ENCODE measurements at places on chromosomes 1 and 21.

DNA sequence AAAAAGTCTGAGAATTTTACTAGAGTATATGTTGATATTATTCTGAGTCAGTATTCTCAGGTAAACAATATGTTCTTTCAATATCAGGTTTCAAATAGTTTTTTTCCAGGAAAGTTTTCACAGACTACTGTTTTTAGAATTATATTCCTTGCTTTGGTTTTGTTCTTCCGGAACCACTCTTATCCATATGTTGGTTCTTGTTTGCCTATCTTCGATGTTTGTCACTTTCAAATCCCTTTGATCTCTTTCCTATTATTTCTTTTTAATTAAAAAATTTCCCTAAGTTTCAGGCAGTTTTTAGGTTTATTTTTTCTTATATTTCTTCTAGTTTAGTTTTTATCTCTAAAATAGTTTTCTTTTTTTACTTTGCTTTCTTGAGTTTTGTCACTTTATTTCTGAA is 20.9 kb downstream of the NOS1AP start:
- no peak for DNase-seq

DNA sequence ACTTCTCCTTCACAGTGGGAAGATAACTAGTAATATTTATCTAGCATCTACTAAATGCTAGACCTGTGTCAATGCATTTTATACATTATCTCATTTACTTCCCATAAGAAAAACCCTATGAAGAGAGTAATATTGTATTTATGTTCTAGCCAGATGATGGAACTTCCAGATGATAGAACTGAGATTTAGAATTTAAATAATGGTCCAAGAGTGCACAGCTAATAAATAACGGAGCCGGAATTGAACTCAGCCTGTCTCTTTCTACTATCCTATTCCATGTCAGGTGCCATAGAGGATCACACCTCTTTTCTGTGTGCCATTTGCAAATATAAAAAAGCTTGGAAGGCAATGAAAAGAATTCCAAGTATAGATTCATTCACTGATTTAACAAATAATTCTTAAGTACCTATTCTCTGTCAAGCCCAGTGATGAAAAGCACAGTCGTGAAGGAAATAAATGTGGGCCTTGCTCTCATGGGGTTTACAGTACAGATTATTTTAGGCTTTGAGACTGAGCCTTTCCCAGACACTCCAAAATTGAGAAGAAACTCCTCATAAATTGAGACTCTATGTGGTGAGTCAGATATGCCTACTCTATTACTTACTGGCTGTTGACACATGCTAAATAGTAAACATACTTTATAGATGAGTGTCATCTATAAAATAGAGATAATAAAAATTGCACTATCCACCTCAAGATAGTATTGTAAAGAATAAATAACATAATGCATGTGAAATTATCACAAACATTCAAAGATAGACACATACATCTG is 378.0 kb upstream of the PRMT6 start:
- DNase-seq = no peak

DNA sequence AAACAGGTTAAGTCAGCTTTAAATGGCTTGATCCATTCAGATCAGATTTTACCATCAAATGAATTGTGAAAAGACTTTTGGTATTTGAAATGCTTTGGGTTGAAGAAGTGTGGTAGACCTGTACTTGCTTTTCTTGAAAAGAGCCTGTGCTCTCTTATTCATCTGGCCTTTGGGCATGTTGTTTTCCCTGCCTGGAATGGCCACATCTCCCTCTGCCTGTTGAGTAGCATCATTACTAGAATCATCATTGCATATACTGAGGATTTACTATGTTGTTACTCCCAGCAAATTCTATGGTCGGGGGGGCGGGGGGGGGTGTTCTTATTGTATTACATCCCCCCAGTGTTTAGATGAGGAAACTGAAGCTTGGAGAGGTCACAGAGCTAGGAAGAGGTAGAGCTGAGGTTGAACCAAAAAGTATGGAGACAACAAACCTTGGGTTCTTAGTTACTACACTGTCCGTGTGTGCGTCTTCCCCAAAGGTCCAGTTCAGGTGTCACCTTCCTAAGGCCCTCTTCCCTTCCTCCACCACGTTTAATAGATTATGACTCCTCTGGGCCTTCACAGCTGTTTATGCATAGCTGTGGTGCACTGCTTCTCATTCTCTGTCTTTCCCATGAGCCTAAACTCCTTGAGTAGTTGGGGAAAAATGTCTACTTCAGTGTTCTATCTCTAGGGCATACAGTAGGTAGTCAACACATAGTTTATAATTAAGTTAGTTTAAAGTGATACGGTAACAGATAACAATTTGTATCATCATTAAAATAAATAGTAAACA is 246.4 kb upstream of the HOOK1 start:
- no peak for DNase-seq

DNA sequence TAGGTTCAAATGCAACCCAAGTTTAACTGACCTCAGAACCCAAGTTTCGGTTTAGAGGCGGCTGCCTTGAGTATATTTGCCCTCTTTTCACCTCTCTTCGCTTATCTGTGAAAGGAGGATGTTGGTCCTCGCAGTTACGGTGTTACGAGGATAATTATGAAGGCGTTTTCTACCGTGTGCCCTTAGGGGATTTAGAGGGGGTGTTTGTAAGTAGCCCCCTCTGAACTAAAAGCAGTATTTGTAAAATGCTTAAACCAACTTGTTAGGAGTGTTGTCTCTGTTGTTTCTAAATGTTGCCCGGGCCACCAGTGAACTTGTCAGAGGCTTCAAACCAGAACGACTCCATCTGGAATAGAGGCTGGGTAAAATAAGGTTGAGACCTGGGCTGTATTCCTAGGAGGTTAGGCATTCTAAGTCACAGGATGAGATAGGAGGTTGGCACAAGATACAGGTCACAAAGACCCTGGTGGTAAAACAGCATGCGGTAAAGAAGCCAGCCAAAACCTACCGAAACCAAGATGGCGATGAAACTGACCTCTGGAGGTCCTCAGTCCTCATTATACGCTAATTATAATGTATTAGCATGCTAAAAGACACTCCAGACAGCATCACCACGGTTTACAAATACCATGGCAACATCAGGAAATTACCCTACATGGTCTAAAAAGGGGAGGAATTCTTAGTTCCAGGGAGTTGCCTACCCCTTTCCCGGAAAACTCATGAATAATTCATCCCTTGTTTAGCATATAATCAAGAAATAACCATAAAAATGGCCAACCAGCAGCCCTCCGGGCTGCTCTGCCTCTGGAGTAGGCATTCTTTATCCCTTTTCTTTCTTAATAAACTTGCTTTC is 1.0 kb upstream of the PSRC1 start:
- no peak for DNase-seq

DNA sequence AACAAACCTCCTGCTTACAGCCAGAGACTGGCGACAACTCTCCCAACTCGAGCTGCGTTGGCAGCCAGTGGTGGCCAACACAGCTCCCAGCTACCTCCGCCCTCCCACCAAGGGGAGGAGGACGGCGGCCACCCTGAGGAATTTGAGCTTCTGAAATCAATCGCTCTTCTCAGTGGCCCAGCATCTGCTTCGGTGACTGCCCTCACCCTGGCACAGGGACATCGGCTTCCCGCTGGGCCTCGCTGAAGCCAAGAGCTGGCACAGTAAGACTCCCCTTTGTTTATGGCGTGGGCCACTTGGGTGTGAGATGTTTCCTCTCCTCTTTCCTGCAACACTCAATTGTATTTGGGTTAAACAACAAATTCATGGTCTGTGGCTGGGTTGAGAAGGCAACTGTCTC is 136.2 kb downstream of the ZBTB18 start:
- DNase-seq = no peak

DNA sequence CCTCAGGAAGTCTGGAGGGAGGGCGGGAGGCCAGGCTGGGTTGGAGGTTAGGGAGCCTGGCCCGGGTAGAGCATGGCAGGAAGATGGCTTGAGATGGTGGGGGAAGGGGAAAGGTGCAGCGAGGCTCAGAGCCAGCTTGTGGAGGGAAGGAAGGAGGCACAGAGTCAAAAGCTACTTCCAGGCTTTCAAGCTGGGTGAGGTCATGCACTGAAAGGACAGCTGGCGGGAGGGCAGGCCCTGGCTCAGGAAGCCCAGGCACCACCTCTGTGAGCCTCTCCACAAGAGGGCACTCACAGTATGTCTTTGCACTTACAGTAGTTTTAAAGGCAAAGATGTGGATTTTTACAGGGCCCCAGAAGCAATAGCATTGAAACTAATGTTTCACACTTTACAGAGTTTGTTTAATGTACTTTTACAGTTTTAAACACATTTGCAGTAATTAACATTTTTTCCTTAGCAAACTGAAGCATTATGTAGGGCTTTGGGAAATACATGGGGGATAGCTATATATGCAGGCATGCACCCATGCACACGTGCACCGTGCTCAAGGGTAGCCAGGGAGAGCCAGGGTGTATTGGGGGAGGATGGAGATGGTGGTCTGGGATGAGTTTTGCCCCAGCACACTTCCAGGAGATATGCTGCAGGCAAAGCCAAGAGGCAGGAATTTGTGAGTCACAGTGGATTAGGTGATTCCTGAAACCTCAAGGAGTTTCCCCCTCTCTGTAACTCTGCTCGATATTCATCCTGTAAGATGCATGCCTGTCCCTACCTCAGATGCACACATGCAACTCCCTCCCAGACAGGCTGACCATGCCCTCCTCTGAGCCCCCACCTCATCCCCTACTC is 6.1 kb upstream of the ADAM15 start:
- peak; percentile 89 for DNase-seq

DNA sequence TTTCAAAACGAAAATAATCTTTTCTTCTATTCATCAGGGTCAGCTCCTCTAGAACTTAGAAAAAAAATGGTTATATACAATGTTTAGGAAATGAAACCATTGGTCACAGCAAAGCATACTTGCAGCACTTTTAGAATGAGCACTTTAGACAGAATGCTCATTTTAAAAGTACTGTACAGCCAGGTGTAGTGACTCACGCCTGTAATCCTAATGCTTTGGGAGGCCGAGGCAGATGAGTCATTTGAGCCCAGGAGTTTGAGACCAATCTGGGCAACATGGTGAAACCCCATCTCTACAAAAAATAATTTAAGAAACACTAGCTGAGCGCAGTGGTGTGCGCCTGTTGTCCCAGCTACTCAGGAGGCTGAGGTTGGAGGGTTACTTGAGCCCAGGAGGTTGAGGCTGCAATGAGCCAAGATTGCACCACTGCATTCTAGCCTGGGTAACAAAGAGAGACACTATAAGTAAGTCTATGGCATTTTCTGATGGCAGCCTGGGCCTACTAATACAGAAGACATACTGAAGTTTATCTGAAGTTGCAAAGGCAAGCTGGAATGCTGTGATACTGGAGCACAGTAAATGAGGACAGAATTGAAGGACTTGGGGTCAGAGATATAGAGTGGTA is 48.9 kb upstream of the ZNF326 start:
- no peak for DNase-seq

GRCh38 chr1:233005703-233006102 is 55.3 kb downstream of the NTPCR start:
- no peak for DNase-seq

- no peak for DNase-seq
These were observed 901 bp upstream of the RXFP4 start for GRCh38 chr1:155940482-155940992.

DNA sequence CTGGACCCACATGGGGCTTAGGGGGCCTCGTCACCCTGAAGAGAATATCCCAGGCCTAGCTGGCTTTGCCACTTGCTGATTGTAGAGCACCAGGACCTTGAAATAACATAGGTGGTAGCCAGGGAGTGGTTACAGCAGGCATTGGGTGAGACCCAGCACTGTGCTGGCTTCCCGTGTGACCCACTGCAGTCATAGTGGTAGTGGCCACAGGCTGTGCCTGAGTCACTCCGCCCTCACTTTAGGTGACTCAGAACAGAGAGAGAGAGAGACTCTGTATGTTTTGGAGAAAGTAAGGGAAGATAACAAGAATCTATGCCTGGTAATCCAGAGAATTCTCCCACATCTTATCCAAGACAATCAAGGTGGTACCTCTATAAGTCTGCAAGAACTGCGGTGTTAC is 98.7 kb upstream of the LHX8 start:
- no peak for DNase-seq

DNA sequence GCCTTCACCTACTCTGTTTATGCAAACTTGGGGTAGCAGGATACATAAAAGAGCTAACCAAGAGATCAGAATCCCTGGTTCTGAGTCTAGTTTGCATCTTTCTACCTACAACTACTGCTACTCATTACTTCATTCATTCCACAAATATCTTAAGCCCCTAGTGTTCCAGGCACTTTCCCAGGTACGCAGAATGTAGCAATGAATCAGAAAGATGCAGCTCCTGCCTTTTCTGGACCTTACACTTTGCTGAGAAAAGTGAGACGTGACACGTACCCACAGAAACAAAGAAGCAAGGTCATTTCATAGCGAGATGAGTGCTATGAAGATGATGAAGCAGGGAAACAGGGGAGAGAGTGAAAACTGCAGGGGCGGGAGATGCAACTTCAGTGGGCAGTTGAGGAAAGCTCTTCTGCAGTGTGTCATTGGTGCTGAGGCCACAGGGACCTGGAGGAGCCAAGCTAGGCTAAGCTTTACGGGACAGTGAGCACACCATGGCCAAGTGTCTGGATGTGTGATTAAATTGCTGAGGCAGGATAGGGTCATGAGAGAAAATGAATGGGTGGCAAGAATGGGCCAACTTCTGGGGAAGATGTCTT is 167.9 kb downstream of the TNFSF18 start:
- no peak for DNase-seq

GRCh38 chr1:46528297-46528955 is 23.0 kb downstream of the KNCN start:
- DNase-seq = no peak

Measured in aorta (tissue), 5 donors.